ENCODE measurements at places on chromosomes 7 and 10. TPM values are rescaled to one million over a fixed set of nuclear protein-coding genes. Genes with fewer than 3 reads are reported as not detected.

DNA sequence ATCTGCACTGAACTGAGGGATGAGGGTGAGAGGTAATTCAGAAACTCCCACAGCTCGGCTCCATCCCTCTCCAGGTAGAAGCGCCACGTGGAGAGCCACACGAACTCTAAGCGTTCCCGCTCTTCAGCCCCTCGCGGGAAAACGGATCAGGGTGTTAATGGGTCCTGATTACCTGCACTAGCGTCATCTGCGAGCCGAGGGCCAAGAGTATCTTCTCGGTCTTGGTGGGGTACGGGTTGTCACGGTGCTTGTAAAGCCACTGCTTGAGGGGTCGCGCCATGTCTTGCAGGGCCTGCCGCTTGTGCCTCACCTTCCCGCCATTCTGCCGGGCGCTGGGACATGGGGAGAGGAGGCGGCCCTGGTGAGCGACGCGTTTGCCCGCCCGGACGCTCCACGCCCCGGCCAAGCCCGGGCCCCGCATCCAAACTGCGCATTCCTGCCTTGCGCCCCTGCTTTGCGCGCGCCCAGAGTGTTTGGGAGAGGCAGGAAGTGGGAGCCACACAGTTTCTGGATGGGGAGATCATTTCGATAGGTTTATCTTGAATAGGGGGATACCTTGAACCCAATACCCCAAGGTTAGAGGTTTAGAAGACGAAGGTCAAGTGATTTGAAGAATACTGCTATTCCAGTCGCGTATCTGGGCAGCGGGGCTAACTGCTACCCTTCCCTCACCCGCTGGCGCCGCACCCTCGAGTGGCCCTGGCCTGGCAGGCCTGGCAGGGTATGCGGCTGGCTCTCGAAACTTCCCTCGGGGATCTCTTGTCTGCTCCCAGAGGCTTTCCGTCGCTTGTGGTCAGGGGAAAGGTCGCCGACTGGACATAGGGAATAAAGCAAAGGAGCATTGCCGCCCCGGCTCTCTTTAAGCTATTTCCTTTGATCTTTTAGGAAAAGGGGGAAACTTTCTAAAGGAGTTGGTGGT, 4.2 kb downstream of the MKX start:
- H3K27me3 ChIP-seq = peaks cover 65% of the 10 kb centered on the region
- H3K4me3 ChIP-seq = peak overlapping the region; percentile 65
- no peaks in the 10 kb centered on the region for H3K36me3 ChIP-seq
- H3K4me1 ChIP-seq = peaks cover 16% of the 10 kb centered on the region

Gene CUBN
- total RNA-seq = 3.7 TPM

GRCh38 chr10:81108516-81109199, 571.0 kb downstream of the SH2D4B start:
- no peaks in the 10 kb centered on the region for H3K36me3 ChIP-seq
- H3K27me3 ChIP-seq = no peaks in the 10 kb centered on the region
- H3K27ac ChIP-seq = no peak overlapping the region

DNA sequence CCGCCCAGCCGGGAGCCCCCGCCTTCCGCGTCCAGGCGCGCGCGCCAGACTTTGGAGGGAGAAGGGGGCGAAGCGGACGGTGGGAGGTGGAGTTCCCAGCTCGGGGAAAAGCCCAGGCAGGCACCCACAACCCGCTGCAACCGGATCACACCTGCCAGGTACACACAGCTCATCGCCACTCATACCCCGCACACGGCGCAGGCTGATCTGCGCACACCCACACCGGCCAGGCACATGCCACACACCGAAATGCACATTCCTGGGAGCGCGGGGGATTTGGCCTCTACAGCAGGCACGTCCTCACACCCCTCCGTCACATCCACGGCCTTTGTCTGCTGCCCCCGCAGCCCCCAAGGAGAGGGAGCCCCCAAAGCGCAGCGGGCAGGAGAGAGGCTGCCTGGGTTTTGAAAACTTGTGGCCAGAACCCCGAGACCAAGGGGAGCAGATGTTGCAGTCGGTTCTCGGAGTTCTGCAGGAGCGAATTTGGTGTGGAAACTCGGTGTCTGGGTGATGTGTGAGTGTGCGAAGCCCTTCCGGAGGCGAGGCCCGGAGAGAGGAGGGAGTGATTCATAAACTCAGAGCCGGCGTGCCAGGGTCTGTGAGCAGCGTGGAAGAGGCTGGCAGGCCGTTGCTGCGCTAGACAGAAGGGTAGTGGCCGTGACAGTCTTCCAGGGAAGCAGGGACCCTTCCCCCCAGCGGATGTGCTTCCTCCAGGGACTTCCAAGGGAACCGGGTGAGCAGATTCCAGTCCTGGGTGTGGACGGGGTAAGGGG, 734 bp downstream of the CHST3 start:
- peaks cover 5% of the 10 kb centered on the region for H3K4me1 ChIP-seq
- H3K27ac ChIP-seq = no peak overlapping the region
- no peaks in the 10 kb centered on the region for H3K36me3 ChIP-seq
- no peak for DNase-seq
- H3K27me3 ChIP-seq = peaks cover 51% of the 10 kb centered on the region
- H3K4me3 ChIP-seq = peak overlapping the region; percentile 48

Gene FXYD4
- not detected for total RNA-seq

Gene FEZF1
- total RNA-seq = not detected

GRCh38 chr10:131788386-131788785, 112.4 kb upstream of the PPP2R2D start:
- no peaks in the 10 kb centered on the region for H3K4me1 ChIP-seq
- no peaks in the 10 kb centered on the region for H3K36me3 ChIP-seq
- H3K4me3 ChIP-seq = no peak overlapping the region

DNA sequence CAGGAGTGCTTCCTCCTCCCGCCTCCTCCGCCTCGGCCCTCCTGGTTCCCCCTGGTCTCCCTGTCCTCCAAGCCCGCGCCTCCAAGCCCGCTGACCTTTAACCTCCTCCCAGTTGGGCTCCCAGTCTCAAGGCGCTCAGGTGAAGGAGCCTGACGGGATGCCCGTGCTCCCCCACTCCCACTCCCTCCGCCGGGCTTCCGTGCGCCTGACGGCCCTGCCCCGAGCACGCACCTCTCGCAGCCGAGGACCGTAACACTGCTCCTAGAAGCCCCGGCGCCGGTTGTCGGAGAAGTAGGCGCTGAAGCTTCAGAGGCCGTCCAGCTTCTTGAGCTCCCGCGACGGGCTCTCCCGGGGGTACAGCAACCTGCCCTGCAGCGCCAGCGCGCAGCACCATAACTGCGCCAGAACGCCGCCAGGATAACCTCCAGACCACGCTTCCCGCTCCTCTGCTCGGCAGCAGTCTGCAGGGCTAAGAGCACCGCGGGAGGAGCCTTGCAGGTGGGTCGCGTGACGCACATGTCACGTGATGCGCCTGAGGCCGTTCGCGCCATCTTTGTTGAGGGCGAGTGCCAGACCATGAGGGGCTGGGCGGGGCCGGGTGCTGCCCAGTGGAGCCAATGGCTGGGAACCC, 71.0 kb upstream of the ZNF479 start:
- no peak overlapping the region for H3K27ac ChIP-seq
- no peaks in the 10 kb centered on the region for H3K27me3 ChIP-seq
- H3K36me3 ChIP-seq = no peaks in the 10 kb centered on the region

Gene RBM20
- total RNA-seq = 0.06 TPM

GRCh38 chr7:75854233-75854632, 24.6 kb upstream of the RHBDD2 start:
- no peak for DNase-seq
- H3K36me3 ChIP-seq = no peaks in the 10 kb centered on the region
- H3K27me3 ChIP-seq = peaks cover 13% of the 10 kb centered on the region
- no peak overlapping the region for H3K4me3 ChIP-seq
- peaks cover 10% of the 10 kb centered on the region for H3K4me1 ChIP-seq
- no peak overlapping the region for H3K27ac ChIP-seq

DNA sequence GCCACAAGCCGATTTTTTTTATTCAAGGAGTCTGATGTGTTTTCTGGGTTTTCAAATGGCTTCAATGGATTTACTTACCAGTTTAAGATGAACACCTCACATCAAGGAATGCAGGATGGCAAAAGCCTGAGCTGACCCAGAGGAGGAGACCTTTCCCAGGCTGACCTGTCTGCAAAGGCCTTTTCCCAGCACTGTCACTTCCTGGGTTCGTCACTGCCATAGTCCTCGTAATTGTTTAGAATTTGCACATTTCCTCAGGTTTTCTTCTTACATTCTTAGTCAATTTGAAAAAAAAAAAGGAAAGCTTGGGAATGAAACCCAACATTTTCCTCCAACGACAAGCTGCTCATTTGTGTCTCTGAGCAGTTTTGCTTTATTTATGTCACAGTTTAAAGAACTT, 42.0 kb downstream of the PTER start:
- no peak for DNase-seq
- H3K27ac ChIP-seq = no peak overlapping the region
- H3K4me1 ChIP-seq = no peaks in the 10 kb centered on the region
- no peaks in the 10 kb centered on the region for H3K27me3 ChIP-seq

Gene ADRA2A
- not detected for total RNA-seq

Gene JAKMIP3
- total RNA-seq = 0.28 TPM

- H3K36me3 ChIP-seq = no peaks in the 10 kb centered on the region
- peak overlapping the region; percentile 2 for H3K4me3 ChIP-seq
- no peak for DNase-seq
- peaks cover 34% of the 10 kb centered on the region for H3K4me1 ChIP-seq
Measured at GRCh38 chr10:43128958-43129706, 9.1 kb upstream of the CSGALNACT2 start.

DNA sequence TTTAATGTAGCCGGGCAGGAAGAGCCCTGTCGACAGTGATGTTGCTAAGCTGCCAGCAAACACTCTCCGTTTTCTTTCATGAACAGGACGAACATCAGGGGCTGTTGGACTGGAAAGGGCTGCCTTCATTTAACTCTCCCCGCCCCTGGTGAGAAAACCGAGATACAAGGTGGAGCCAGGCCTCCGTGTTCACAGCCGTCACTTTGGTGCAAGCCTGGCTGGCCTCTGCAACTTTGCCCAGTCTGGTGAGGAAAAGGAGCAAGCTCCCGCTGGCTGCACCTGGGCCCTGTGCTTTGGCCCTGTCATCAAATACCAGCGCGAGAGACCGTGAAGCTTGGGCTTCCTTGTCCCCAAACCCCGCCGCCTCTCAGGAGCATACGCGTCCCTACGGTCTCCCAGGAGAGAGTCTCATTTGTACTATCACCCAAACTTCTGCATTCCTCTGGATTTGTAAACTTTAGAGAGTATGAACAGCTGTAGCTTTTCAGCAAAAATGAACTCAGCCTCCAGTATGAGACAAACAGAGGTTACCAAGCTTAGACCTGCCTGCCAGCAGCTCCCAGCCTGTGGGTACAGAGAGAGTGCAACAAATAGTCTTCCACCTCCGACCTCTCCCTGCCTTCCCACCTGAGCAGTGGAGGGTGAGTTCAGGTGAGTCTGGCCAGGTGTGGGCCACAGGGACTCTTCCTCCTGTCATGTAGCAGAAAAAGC, 445.3 kb upstream of the MGMT start:
- H3K4me1 ChIP-seq = no peaks in the 10 kb centered on the region
- H3K36me3 ChIP-seq = no peaks in the 10 kb centered on the region
- no peak overlapping the region for H3K27ac ChIP-seq
- DNase-seq = no peak

Gene TAS2R60
- total RNA-seq = not detected

DNA sequence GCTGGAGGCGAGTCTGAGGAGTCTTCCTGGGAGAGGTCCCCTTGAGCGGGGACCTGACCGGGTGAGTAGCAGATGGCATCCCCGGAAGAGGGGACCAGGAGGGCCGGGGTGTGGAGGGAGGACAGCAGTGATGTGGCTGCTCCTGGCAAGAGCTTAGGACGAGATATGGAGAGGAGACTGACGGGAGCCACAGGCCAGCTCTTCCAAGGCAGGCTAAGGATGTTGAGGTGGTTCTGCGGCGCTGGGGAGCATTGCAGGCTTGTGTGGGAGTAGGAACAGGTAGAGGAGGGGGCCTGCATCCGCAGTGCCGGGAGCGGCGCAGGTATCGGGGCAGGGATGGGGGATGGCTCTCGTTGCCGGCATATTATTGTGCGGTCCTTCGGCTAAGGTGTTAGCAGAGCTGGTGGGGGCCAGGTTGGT, 76.7 kb upstream of the ANLN start:
- H3K4me3 ChIP-seq = no peak overlapping the region
- peaks cover 3% of the 10 kb centered on the region for H3K4me1 ChIP-seq
- no peak for DNase-seq
- H3K27me3 ChIP-seq = peaks cover 1% of the 10 kb centered on the region

- H3K4me3 ChIP-seq = peak overlapping the region; percentile 34
- no peaks in the 10 kb centered on the region for H3K4me1 ChIP-seq
- H3K27me3 ChIP-seq = peaks cover 39% of the 10 kb centered on the region
- H3K27ac ChIP-seq = no peak overlapping the region
- no peaks in the 10 kb centered on the region for H3K36me3 ChIP-seq
Measured at GRCh38 chr7:94907811-94908322, 473 bp downstream of the PPP1R9A start.

DNA sequence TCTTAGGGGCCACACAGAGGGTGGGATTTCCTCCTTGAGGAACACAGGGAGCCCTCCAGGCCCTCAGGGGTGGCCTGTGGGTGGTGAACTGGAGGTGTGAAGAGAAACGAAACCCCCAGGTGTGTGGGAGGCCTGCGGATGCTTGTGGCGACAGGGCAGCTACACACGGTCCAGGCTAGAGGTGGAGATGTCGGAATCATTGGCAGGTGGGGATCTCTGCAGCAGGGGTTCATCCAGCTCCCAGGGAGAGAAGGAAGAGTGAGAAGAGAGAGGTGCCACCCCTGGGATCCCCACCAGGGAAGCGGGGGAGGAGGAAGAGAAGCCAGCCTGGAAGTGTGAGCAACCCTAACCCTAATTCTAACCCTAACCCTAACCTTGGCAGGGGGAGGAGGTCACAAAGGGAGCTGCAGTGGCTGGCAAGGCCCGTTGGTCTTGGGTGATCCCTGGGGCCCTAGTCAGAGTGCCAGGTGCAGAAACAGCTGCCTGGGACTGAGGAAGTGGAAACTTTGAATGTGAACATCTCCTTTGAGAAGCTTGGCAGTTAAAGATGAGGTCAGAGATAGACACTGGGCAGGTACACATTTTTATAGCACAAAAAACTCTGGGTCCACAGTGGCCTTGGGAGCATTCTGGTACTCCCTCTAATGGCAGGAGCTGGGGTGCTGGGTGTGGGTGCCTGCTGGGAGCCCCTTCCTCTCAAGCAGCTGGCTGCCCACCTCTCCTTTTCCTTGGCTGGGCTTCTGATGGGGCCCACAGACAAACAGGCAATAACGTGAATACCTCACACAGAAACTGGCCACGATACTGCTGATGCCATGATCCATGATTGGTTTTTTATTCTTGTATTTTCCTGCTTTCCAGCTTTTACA, 6.8 kb upstream of the AEBP1 start:
- H3K36me3 ChIP-seq = peaks cover 3% of the 10 kb centered on the region
- H3K27me3 ChIP-seq = no peaks in the 10 kb centered on the region
- no peak for DNase-seq
- H3K27ac ChIP-seq = peak overlapping the region; percentile 88

DNA sequence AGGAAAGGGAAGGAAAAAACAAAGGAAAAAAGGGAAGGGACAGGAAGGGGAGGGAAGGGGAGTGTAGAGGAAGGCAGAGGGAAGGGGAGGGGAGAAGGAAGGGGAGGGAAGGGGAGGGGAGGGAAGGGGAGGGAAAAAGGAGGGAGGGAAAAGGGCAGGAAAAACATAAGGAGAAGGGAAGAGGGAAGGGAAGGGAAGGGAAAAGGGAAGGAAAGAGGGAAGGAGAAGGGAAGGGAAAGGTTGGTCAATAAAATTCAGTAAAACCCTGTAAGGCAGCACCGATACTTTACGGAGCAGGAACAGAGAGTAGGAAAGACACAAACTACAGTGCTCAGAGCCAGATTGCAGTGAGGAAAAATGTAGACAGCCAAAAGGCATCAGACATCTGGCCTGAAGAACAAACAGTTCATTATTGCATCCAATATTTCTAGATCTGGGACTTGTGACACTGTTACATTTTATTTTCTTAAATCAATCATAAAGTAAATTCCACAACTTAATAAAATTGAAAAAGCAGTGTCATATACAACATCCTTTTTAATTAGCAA, 322.0 kb downstream of the CRPPA start:
- H3K36me3 ChIP-seq = no peaks in the 10 kb centered on the region
- H3K27ac ChIP-seq = no peak overlapping the region
- H3K4me3 ChIP-seq = no peak overlapping the region
- no peaks in the 10 kb centered on the region for H3K4me1 ChIP-seq
- DNase-seq = no peak

All from activated naive CD8-positive, alpha-beta T cell treated with anti-CD3 and anti-CD28 coated beads, Interleukin-2, amount 10 ng/mL, durations not matched to agents 7 days and 5 days (primary cell).